H1 (cell line): ENCODE measurements at places on chromosomes 6 and 20. TPM values are rescaled to one million over a fixed set of nuclear protein-coding genes. Genes with fewer than 3 reads are reported as not detected.

GRCh38 chr6:33273924-33274902 lies 2.3 kb downstream of the RPS18 start:
- DNase-seq, result no peak

GRCh38 chr20:49480236-49480635 lies 2.2 kb downstream of the KCNB1 start:
- DNase-seq, result no peak

- DNase-seq, result no peak
Observed at GRCh38 chr6:45611491-45611890, 233.8 kb upstream of the SUPT3H start.

GRCh38 chr6:1605004-1605892 lies 4.5 kb upstream of the FOXC1 start:
- DNase-seq, result no peak

DNA sequence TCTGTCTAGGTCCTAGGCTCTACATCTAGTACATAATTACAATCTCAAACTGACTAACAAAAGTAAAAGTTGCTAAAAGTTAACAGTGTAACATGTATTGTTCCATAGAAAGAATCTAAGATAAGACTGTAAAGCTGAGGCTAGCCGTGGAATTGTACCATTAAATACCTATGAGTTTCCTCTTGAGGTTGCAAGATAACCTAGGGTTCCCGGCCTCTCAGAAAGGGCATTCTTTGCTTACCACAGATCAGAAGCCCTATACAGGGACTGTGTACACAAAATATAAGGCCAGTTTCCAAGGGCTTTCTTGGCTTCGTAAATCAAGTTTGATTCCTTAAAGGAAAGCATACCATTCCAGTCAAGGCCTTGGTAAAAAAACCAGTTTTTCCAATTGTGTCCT lies 11.5 kb upstream of the SLC52A3 start:
- no peak for DNase-seq

DNA sequence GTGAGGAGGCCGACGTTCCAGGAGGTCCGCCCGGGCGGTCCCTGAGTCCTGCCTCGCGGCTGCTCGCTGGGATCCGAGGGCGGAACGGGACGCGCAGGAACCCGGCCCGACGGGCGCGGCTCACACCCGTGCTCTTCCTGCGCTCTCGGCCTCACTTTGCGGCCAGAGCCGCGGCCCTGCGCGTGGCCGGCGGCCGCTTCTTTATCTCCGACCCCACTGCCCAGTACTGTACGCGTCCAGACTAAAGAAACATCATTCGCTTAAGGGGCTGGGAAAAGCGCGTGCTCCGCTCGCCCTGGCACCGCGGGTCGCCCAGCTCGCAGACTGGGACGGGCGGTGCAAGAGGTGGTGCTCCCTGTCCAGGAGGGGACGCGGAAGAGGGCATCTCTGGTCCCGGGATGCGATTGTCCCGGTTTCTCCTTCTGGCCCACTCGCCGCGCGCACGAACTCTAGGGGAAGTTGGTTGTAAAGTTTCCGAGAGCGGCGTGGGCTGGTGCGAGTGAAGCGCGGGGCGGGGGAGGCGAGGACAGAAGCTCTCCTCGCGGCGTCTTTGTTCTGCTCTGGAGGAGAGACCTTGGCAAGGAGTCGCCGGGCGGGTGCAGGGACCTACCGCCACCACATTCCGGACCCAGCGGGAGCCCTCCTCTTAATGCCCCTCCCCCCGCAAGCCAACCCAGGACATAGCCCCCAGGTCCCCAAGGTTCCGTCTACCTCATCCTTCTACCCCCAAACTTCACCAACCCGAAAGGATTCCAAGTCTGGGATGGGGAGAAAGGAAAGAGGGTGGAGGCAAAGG lies 71.0 kb downstream of the SOX4 start:
- DNase-seq, result peak; percentile 79

DNA sequence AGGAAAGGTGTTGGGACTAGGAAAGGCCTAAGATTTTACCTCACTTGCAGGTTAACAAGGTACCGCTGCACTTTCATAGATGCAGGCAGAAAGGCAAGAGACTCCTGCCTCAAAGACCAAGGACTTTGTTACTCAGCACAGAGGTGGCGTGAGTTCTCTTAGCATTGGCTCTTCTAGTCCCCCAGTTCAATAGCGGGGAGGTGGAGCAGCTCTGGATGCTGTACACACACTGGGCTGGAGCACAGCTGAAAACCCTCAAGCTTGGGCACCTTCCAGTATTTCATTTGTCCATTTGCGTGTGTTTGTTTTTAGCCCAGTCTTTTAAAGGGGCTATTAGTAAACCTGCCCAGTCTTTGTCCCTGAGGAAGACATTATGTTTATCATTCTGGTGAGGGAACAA lies 345.2 kb downstream of the FARS2 start:
- no peak for DNase-seq

DNA sequence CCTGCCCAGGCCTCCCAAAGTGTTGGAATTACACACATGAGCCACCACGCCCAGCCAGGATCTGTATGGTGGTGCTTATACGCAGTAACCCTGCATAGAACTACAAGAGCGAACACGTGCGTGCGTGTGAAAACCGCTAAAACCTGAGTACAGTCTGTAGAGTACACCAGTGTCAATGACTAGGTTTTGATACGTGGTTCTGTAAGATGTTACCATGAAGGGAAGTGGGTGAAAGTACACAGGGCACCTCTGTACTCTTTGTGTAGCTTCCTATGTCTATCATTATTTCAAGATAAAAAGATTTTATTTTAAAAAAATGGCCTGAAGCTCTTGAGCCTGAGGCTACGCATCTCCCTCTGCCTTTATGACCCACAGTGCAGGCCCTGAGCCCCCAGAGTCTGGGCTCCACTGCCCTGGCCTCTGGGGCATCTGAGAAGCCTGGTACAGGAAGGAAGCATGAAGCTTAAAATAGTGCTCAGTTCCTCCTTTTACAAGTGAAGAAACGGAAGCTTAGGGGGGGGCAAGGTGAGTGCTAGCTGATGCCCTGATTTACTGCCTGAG lies 21.6 kb downstream of the LY86 start:
- no peak for DNase-seq

DNA sequence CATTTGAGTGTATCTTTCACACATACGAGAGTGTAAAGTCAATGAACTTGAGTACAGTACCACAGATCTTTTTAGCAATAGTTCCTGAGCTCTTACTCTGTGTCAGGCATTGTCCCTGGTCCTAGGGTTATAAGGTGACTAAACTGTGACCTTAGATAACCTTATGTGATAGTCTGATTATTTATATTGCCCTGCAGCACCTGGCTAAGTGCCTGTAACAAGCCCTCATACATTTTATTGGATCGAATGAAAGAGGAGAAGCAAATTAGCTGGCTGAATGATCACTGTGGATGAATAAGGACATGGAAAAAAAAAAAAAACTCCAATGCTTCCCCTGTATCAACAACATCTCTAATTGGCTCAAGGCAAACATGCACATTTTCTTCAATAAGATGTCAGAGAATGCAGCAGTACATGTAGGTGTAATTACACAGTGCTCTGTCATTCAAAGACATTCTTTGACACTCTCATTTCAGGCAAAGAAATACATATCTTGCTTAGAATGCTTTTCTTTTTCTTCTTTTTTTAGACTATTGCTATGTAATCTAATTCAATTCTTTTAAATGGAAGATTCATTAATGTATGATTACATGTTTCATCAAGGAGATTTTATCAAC lies 153.4 kb downstream of the PHACTR1 start:
- DNase-seq, result no peak

DNA sequence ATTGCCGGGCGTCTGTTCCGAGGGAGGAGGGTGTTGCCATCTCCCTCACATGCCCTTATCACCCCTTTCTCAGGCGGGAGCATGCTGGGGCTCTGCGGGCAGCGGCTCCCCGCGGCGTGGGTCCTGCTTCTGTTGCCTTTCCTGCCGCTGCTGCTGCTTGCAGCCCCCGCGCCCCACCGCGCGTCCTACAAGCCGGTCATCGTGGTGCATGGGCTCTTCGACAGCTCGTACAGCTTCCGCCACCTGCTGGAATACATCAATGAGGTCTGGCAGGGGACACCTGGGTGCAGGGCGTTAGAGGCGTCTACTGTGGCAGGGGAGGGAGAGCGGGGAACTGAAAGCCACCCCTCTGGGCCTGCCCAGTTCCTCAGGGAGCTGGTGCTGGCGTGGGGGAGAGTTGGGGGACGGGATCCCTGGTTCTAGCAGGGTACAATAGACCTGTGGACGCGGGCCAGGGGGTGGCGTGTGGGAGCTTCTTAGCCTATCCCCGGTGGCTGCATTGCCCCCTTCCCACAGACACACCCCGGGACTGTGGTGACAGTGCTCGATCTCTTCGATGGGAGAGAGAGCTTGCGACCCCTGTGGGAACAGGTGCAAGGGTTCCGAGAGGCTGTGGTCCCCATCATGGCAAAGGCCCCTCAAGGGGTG lies 697 bp downstream of the PPT2 start:
- DNase-seq, result peak; percentile 71

- no peak for DNase-seq
Observed at GRCh38 chr6:140849456-140849855, 1283.3 kb upstream of the GJE1 start.

- no peak for DNase-seq
Observed at GRCh38 chr6:31328355-31328960, 28.5 kb downstream of the HLA-B start.

DNA sequence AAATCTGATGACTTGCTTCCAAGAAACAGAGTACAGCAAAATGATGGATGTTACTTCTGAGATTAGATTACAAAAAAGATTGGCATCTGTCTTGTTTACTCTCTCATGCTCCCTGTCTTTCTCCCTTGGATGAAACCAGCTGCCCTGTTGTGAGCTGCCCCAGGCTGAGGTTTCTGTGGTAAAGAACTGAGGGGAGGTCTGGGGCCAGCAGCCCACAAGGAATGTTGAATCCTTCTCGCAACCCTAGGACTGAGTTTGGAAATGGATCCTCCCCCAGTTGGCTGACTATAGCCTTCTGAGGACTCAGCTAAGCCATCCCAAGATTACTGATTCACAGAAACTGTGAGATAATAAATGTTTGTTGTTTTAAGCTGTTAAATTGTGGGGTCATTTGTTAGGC lies 5.6 kb upstream of the HECA start:
- no peak for DNase-seq

GRCh38 chr6:44138717-44139350 lies 11.5 kb downstream of the TMEM63B start:
- no peak for DNase-seq

DNA sequence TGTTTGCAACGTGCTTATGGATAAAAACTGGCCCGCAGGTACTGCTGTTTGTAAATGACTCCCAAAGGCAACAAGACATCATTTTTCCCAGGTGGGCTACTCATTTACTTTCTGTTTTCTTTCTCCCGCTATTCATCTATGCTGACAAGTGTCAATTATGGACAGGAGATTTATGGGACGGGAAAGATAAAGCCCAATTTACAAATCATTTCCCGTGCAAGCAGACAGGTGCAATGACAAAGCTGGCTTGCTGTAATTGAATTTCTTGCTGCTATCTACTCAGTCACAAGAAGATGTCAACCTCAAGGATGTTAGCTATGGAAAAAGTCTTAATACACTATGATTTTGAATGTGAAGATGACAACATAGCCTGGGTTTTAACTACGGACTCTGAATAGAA lies 125.5 kb downstream of the EPHA7 start:
- no peak for DNase-seq

- no peak for DNase-seq
Observed at GRCh38 chr6:98944598-98945081, 3.1 kb downstream of the FBXL4 start.

GRCh38 chr6:169700296-169700695 lies 1.5 kb downstream of the WDR27 start:
- no peak for DNase-seq

DNA sequence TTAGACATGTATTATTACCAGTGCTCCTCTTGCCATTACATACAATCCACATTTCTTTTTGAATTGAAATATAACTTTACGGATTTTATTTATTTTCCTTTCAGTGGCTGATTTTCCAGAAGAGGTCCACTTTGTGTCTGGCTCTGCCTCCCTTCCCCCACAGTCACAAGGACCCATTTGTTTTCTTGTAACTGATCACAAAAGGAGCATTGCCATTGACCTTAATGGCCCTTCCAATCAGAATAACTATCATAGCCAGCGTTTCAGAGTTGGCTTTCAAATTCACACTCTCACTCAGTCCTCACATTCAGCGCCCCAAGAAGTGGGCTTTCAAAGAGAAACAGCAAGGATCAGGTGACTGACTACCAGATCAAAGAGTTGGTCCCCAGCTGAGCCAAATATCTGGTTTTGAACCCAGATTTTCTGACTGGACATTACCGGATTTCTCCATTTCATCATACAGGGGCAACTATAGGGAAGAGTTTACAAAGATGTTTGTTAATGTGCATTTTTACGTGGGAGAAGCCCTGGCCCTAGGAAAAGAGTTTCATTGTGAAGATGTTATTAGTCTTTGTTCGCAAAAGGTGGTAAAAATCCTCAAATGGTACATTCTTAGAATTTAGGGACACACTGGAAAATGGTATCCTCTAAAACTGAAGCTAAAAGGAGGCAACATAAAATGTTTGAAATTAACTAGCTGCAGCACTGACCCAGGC lies 2.0 kb upstream of the SLC22A23 start:
- DNase-seq, result no peak

GRCh38 chr6:16600701-16601100 lies 160.6 kb downstream of the ATXN1 start:
- no peak for DNase-seq

The FOXQ1 gene
- 0.03 TPM in 2 replicates for polyA plus RNA-seq

The GJA1 gene
- polyA plus RNA-seq, result 289 and 468 TPM in 2 replicates

The PKIB gene
- polyA plus RNA-seq, result 13.5 and 14.5 TPM in 2 replicates

The BMP2 gene
- polyA plus RNA-seq, result 1.8 TPM in 2 replicates

The UST gene
- polyA plus RNA-seq, result 9.5 and 13.5 TPM in 2 replicates

The FNDC11 gene
- 8.8 and 13.5 TPM in 2 replicates for polyA plus RNA-seq

The UNC5CL gene
- polyA plus RNA-seq, result 1.7 and 2.3 TPM in 2 replicates

The MCHR2 gene
- not detected in 2 replicates for polyA plus RNA-seq

The OR2H2 gene
- polyA plus RNA-seq, result not detected in 2 replicates

The TRIM40 gene
- not detected in 2 replicates for polyA plus RNA-seq

The IMPG1 gene
- 0.02 TPM in 2 replicates for polyA plus RNA-seq
